ENCODE measurements at places on chromosomes 5 and 9.

- peak; percentile 28 for DNase-seq
These were observed 91.5 kb upstream of the NFIL3 start for GRCh38 chr9:91515074-91515687.

DNA sequence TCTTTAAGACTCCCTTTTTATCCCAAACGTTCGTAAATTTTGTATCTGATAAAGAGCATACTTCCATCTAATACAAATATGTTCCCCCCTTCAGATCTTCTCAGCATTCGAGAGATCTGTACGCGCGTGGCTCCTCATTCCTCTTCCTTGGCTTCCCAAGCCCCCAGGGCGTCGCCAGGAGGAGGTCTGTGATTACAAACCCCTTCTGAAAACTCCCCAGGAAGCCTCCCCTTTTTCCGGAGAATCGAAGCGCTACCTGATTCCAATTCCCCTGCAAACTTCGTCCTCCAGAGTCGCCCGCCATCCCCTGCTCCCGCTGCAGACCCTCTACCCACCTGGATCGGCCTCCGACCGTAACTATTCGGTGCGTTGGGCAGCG, 19.9 kb downstream of the CDKN2A start:
- no peak for DNase-seq

DNA sequence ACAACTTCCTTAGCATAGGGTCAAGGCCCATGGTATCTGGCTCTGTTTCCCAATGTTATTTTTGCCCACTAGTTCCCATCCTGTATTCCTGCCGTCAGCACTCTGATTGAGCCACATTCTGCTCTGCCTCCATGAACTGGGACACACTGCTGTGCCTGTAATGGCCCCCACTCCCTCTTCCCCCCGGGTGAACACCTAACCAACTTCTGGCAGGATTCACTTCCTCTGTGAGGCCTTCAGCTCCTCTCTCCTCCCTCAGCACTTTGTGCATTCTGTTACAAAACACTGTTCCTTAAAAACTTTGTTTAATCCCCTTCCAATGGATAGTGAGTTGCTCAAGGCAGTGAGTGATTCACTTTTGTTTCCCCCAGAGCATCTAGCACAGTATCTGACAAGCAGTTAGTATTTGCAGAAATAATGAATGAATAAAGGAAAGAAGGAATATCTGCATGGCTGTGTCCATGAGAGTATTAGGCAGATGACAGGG, 183.6 kb downstream of the EFNA5 start:
- no peak for DNase-seq

DNA sequence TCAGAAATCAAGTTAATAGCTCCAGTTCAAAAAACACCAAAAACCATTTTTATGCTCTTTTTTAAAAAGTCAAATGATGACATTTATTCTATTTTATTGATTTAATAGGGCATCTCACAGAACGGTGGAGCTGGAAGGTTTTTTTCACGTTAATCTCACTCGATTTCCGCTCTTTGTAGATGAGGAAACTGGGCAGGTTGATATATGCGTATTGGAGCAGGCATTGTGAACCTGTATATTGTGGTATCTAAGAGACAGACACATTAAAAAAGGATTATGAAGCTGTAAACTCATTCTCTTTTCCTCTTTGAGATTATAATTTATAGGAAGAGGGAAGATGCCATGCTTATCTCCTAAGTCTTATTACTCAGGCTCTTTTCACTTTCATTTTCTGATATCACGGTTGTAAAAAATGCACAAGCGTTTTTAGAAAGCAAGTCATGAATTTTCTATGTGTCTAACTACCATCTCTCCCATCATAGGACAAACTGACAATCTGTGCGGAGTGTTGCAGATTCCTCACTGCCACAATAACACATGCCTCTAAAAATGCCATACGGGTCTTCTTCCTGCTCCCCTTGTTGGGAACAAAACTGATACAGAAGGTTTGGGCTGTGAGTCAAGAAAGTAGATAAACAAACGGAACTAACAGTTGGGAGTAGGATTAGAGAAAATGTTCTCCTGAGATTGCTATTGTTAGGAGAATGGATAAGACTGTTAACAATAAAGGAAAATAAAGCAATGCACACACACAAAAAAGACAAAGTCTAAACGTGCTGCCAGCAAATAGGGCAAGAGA, 1997.7 kb downstream of the MAT2B start:
- peak; percentile 93 for DNase-seq

DNA sequence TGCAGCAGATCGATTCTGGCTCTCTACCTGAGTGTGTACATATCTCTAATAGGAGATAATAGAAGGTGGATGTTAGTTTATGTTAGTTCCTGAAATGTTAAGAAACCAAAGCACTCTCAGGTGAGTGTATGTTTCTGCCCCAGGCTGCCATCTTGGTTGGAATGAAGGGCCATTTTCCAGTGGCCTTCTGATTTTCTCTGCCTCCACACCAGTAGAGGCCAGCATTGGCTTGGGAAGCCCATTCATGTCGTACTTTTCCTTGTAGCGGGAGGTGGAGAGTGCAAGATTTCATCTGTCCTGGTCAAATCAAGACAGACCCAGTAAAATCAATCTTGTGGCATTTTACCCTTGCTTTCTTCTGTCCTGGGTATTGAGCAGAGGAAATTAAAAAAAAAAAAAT, 91.0 kb downstream of the GAS1 start:
- no peak for DNase-seq

- no peak for DNase-seq
These were observed 124.5 kb downstream of the PDE4D start for GRCh38 chr5:59769041-59769360.

DNA sequence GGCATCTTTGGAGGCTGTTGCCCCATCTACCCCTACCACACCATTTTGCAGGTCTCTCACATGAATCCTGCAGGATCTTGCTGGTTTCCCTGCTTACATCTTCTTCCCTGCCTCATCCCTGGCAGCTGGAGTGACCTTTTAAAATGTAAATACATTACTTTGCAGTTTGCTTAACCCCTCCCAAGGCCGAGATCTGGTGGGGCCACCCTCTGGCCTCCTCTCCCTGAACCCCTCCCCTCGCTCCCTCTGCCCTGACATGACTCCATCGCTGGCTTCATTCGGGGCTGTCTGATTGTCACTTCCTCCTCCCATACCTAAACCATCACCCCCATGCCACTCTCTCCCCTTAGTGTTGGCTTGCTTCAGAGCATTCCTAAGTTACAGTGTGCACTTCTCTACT, 12.6 kb upstream of the PALM2AKAP2 start:
- no peak for DNase-seq

GRCh38 chr9:5553211-5553610, 42.9 kb downstream of the PDCD1LG2 start:
- DNase-seq = no peak

GRCh38 chr5:53076014-53076583, 33.5 kb downstream of the MOCS2 start:
- DNase-seq = no peak

GRCh38 chr5:110549301-110549700, 177.2 kb downstream of the TMEM232 start:
- no peak for DNase-seq

DNA sequence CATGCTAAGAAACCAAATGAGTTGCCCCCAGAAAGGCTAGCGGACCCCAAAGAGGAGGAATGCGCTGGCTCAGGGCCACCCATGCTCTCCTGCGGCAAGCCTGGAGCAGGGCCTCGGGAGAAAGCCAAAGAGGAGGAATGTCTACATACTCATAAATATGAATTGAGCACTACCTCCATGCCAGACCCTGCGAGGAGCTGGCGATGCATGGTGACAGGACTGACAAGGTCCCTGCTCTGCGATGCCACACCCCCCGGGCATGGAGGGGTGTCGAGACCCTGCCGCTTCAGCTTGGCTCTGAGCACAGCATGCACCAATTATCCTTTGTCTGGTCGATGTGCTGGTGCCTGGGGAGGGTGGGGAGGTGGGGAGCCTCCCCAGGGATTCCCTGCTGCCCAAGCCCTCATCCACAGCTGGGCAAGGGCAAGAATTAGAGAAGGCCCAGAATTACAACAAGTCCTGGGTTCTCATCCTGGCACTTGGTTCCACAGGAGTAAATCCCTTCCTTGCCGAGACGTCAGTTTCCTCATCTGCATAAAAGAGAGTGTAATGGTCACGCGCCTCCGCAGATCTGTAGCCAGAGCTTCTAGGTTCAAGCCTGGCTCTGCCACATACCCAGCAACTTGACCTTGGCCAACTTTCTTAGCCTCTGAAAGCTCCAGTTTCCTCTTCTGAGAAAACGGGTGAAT, 74.4 kb downstream of the FAM114A2 start:
- peak; percentile 69 for DNase-seq

- DNase-seq = no peak
These were observed 4.8 kb downstream of the SLC23A1 start for GRCh38 chr5:139378101-139378825.

DNA sequence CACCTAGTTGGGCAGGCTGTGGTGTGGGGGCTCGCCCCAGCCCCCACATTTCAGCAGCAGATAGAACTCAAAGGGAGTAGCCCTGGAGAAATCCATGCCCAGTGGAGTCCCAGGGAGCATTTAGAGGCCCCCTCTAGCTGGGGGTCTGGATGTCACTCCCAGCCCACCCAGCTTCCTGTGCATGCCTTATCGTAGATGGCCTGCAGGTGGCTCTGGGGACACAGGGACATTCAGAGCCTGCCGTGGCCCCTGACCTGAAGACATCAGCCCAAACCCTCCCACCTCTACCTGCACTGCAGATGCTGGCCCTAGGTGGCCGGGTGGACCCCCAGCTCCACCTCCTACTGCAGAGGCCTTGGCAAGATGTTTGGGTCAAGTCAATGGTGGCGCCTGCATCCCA, 49.0 kb upstream of the LMX1B start:
- DNase-seq = no peak

GRCh38 chr5:44538797-44539601, 149.8 kb upstream of the FGF10 start:
- no peak for DNase-seq

- DNase-seq = no peak
These were observed 5.8 kb upstream of the PAPPA start for GRCh38 chr9:116147821-116148220.

DNA sequence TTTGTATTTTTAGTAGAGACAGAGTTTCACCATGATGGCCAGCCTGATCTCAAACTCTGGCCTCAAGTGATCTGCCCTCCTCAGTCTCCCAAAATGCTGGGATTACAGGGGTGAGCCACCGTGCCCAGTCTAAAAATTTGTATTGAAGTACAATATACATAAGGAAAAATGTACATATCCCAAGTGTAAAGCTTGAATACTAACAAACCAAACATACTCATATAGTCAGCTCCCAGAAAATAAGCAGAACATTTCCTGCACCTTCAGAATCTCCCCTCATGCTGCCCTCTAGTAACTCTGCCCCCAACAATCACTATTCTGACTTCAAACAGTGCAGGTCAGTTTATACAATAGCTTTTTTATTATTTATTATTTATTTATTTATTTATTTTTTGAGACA, 1.6 kb upstream of the NOL6 start:
- DNase-seq = no peak

DNA sequence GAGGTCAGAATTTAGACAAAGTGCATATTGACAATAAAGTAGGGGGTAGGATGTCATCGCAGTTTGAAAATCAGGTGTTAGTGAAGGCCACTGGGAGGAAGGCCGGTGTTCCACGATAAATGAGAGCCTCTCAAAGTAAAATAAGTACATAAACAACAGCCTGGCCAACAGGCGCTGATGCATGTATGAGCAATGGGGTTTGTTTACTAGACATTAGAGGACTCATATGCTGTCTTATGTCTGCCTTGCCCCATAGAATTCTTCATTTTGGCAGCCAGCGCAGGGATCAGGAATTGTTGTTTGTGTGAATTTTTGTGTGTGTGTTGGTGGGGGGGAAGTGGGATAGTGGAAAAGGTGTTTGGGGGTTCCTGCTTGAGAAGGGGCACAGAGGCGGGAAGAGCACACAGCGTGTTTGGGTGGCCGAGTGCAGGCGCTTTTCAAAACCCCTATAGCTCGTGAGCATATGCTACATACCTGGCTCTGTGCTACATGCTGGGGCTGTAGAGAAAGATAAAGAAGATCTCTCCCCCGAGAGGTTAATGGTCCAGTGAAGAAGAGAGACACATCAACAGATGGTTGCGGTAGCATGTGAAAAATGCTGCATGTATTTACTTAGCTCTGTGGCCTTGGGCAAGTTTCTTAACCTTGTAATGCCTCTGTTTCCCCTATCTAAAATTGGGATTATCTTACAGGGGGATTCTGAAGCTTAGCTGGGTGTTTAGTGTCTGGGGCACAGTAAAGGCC, 11.5 kb downstream of the SNX30 start:
- DNase-seq = no peak

- DNase-seq = no peak
These were observed 7.1 kb downstream of the SNX18 start for GRCh38 chr5:54524704-54525103.

DNA sequence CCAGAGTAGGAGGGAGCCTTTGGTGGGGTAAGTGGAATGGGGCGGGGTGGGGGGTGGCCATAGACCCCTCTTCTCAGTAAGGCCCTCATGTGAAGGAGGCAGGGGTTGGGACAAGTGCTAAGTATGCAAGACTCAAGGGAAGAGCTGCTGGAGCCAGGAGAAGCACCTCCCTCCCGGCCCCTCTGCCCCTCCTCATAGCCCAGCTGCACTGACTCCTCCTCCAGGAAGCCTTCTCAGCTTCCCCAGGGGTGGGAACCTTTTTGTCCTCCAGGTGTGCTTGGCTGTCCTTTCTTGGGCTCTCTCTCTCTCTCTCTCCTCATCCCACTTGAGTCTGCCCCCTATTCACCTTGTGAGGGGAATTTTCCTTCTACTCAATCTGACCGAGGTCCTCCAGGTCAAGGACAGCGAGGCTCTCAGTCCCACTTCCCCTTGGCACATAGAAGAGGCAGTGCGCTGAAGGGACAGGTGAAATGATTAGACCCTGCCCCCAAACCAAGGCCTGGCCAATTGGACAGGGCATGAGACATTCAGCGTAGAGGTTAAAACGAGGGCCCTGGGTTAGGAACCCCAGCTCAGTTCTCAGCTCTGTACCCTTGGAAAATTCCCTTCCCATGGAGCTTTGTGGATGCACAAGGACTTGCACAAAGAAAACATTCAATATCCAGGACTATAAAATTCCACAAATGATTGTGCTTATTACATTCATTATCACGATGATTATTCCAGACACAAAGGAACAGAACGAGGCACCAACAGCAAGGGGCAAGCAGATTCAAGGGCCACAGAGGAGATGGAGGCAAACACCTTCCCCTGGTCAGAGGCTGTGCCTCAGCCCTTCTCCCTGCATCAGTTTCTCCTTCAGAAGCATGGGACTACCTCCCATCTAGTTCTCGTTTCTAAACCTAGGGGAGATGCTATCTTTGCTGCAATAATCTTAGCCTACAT, 45.6 kb upstream of the IL17B start:
- no peak for DNase-seq

DNA sequence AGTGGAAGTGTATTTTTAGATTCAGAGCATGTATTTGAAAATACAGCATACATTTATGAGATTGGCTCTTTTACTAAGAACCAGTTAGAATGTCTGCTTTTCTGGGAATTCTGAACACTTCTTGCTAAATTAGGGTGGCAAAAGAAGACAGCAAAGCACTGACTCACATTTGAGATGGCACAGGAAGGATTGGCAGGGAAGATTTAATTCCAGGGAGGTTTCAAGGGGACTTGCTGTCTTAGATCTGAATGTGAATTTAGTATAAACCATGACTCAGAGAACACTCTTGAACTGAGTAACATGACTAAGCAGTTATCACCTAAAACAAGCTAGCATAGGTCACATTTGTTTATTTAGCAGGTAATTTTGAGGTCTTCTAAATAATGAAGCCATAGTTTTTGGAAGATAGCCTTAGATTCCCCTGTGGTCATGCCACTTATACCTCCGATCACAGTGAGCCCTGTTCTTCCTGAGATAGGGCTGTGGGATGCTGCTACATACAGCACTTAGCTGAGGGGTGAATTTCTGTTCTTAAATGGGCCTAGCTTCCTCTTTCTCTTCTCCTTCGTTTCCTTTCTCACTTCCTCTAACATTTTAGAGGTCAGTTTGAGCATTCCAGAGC, 173.8 kb downstream of the PCSK1 start:
- DNase-seq = no peak

Data from brain (organoid and tissue), 16 donors.